ENCODE measurements at places on chromosomes 6 and 20. TPM values are rescaled to one million over a fixed set of nuclear protein-coding genes. Genes with fewer than 3 reads are reported as not detected.

GPX5 gene
- not detected for total RNA-seq

C4B gene
- 7.3 TPM for total RNA-seq

BEND6 gene
- total RNA-seq, result 10.9 TPM

SOX12 gene
- 40.4 TPM for total RNA-seq

PSMB8 gene
- 17.4 TPM for total RNA-seq

FOXQ1 gene
- total RNA-seq, result 0.15 TPM

ACTL10 gene
- total RNA-seq, result 2.3 TPM

GGTLC1 gene
- total RNA-seq, result not detected

MMP24 gene
- 2.4 TPM for total RNA-seq

GRCh38 chr6:26031595-26032339 is 55.5 kb upstream of the HFE start:
- no peak for DNase-seq

DNA sequence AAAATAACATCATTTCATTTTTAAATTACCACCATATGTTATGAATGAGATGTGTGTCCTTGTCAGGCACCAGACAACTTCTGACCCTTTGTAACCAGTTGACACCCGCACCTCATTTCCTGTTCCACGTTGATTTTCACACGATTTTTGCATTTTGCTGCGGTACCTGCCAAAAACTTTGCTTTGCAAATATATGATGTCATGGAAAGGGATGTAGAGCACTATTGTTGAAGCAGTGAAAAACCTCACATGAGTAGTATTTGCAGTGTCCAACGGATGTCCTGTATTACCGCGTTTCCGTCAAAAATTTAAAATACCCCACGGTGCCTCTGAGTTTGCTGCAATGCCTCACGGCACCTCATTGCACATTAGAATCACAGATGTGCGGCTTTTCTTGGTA is 115.6 kb downstream of the MTHFD1L start:
- DNase-seq, result no peak

GRCh38 chr6:26017632-26017966 is 55.0 kb downstream of the TRIM38 start:
- DNase-seq, result no peak

DNA sequence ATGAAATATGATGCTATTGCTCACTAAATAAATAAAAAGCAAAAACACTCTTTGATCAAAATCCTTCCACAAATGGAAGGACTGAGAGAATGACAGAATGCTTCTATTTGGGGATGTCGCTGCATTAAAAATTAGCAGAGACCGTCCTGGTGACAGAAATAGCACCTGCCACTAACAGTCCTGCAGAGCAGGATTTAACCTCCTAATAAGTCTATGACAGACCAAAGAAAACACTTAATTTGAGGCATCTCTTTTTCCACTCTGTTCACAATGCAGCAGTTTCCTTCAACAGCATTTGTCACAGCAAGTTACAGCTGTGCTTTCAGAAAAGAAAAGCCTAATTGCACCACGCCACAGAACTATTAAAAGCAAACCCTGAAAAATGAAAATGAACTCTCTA is 140.6 kb upstream of the BEND6 start:
- no peak for DNase-seq

GRCh38 chr6:161583584-161583983 is 309.7 kb upstream of the AGPAT4 start:
- no peak for DNase-seq

GRCh38 chr20:48983423-48984400 is 62.2 kb downstream of the ARFGEF2 start:
- no peak for DNase-seq

DNA sequence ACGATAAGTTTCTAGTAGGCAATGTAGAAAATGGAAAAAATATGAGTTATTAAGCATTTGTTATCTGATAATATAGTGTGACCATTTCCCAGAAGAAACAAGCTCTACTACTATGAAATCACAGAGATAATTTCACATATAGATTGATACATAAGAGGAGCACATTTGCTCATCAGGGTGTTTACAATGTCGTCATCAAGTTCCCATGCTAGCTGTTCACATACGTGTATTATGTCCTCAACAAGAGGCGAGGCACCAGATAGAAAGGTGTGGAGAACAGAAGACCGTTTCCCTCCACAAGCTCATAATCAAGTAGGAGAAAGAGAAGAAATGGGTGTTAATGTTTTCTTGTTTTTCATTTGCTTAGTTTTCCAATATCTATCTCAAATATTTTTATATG is 326.1 kb upstream of the ARID1B start:
- DNase-seq, result no peak

GRCh38 chr20:10603971-10604864 is 69.6 kb downstream of the JAG1 start:
- DNase-seq, result no peak

DNA sequence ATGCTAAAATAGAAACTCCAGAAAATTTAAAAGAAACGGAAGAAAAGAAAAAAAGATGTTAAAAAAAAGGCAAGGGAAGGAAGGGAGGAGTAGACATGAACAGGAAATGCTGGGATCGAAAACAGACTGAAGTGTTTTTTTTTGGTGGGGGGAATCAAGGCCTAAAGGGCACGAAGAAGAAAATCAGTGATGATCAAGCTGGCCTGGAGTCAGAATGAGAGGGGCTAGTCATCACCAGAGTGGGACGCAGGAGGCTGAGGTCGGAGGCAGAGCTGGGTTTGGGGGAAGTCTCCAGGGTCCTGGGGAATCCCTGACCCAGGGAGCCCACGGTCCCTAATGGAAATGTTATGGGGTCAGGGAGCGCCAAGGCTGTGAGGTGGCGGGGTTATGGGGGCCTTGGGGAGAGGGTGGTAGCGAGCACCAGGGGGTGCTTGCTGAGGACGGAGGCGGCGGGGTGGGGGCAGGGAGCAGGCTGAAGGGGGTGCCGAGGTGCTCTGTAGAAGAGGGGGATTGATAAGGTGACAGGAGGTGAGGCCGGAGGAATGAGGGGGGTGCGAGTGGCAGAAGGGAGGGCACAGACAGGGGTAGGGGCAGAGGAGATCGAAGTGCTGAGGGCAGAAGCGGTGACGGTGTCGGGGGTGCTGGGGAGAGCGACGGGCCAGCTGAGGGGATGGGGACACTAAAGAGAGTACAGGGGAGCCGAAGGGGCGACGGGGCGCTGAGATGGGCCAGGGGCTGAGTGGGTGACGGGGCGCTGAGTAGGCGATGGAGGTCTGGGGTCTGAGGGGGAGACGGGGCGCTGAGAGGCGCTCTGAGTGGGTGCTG is 684 bp downstream of the ZNFX1 start:
- peak; percentile 91 for DNase-seq

DNA sequence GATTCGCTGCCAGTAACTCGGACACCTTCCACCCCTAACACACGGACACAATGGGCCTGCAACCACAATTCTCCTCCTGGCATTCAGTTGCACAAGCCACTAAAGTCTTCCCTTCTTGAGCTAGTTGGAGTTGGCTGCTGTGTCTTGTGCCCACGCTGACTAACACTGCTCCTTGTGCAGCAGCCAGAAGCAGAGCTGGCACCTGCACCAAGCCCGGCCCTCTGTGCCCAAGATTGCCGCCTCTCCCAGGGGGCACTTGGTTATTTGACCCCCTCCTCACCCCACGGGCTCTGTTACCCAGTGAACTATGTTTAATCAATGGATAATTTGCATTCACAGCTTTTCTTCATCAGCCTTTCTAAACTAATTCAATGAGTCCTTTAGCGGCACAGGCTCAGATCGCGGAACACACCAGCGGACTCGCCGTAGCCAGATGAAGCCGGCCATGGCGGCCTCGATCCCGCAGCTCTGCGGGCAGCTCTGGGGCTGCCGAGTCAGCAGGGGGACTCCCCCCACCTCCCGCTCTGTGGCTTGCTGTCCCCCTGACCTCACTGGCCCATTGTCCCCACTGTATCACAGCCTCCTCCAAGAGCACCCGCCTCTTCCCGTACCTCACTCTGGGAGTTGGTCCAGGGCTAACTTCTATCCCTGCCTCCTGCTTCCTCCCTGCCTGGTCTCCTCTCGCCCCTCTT is 94.8 kb upstream of the AFDN start:
- no peak for DNase-seq

DNA sequence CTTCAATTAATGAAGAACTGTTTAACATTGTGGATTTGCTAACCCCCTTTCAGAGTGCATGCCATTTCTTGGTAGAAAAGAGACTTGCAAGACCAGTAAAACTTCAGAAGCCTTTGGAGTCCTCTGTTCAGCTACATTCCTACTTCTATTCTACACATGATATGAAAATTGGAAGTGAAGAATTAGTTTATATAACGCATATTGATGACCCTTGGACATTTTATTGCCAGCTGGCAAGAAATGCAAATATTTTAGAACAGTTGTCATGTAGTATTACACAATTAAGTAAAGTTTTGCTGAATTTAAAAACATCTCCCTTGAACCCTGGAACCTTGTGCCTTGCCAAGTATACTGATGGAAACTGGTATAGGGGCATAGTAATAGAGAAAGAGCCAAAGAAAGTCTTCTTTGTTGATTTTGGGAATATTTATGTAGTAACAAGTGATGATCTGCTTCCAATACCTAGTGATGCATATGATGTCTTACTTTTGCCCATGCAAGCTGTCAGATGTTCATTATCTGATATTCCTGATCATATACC is 3.3 kb downstream of the TDRD6 start:
- DNase-seq, result no peak

GRCh38 chr20:39081255-39081654 is 119.1 kb downstream of the DHX35 start:
- no peak for DNase-seq

DNA sequence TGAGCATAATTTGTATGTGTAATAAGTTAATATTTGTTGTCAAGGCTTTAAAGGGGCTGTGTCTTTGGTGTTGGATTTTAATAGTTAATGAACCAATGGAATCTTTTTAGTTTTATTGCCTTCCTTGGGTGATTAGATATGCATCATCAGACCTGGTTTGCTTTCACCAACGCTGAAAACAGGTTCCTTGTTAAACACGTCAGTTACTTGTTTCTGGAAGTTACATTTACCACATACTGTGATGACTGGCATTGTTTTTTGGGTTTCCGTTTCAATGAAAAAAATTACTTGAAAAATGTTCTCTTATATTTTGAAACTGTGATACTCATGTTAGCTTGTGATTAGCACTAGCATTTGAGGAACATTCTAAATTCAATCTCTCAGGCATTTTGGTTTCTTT is 58.6 kb upstream of the RNF144B start:
- DNase-seq, result no peak

DNA sequence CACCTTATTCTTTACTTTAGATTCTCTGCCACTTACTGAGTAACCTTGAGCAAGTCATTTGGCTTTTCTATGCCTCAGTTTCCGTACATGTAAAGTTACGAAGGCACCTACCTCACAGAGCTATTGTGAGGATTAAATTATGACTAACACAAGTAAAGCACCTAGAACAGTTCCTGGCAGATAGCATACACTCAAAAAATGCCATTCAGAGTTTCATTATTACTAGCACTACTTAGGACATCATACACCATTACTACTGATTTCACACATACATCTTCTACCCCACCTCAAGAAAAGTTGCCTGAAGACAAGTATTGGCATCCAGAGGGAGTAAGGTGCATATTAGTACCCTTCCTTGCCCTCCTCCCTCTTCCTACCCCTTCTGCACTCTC is 107.8 kb downstream of the OGFRL1 start:
- DNase-seq, result no peak

DNA sequence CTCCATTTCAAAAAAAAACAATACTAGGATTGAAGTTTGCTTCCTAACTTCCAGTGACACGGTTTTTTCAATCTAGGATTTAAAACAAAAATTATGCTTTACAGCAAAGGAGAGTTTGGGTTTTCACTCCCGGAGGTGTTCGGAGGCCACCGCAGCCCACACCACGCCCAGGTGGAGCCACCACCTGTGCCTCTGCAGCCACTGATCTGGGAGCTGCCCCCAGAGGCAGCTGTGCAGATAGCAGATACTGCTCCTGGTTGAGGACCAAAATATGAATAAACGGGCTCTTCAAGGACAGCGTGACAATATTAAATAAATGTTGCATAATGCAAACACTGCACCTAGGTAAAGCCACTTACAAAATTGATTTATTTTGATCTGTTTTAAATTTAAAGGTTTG is 30.2 kb downstream of the DLL1 start:
- DNase-seq, result no peak

- DNase-seq, result no peak
Observed at GRCh38 chr6:111604259-111605099, 1.2 kb downstream of the TRAF3IP2 start.

- DNase-seq, result no peak
Observed at GRCh38 chr20:64119301-64119680, 11.9 kb upstream of the NPBWR2 start.

Measured in chondrocyte (in vitro differentiated cells).